ENCODE measurements at places on chromosomes 6 and 20.

GRCh38 chr6:71496018-71496721 lies 207.6 kb downstream of the OGFRL1 start:
- DNase-seq: no peak

DNA sequence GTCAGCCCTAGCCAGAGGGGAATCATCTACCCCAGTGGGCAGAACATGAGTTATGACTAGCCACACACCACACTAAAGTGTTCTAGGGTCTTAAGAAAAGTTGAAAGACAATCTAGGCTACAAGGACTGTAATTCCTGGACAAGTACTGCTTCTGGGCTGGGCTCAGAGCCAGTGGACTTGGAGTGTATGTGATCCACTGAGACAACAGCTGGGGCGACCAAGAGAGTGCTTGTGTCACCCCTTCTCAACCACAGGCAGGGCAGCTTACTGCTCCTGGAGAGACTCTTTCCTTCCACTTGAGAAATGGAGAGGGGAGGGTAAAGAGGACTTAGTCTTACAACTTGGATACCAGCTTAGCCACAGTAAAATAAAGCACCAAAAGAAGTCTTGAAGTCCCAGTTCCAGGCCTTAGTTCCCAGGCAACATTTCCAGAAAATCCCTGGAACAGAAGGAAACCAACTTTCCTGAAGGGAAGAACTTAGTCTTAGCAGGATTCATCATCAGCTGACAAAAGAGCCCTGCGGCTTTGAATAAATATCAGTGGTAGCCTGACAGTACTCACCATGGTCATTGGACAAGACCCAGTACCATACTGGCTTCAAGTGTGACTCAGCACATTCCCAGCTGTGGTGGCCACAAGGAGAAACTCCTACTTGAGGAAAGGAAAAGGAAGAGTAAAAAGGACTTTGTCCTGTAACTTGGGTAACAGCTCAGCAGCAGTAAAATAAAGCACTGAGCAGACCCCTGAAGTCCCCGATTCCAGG lies 355.1 kb upstream of the ADGRB3 start:
- DNase-seq: peak; percentile 31

DNA sequence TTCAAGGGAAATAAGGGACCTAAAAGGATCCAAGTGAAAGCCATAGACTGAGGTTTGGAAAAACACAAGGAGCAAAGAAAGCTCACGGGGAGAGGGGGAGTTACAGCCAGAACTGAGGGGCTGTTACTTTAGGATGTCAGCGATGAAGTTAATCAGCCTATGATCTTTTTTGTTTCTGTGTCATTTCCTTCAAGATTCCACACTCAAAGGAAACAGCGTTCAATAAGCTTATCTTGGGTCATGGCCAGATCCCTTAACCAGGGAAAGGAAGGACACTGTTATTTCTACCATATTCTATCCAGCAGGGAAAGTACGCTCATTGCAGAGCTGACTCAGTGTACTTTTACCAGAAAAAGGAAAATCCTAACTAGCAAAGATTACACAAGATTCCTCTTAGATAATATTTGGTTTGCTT lies 132.8 kb downstream of the PFDN4 start:
- no peak for DNase-seq

GRCh38 chr6:21381331-21381963 lies 212.1 kb upstream of the SOX4 start:
- no peak for DNase-seq

- peak; percentile 77 for DNase-seq
Observed at GRCh38 chr20:8443464-8444072, 311.5 kb downstream of the PLCB1 start.

DNA sequence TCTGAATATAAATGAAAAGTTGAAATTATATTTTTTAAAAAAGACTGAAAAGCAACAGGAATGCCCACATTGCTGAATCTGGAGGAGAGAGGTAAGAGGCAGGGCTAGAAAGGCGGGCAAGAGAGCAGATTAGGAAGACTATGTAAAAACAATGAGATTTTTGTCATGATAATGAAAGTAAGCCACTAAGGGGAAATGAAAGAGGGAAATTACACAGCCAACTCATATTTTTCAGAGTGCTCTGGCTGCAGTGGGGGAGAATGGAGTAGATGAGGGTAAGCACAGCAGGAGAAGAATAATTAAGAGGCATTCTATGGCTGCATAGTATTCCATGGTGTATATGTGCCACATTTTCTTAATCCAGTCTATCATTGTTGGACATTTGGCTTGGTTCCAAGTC lies 281.9 kb downstream of the PKHD1 start:
- no peak for DNase-seq

DNA sequence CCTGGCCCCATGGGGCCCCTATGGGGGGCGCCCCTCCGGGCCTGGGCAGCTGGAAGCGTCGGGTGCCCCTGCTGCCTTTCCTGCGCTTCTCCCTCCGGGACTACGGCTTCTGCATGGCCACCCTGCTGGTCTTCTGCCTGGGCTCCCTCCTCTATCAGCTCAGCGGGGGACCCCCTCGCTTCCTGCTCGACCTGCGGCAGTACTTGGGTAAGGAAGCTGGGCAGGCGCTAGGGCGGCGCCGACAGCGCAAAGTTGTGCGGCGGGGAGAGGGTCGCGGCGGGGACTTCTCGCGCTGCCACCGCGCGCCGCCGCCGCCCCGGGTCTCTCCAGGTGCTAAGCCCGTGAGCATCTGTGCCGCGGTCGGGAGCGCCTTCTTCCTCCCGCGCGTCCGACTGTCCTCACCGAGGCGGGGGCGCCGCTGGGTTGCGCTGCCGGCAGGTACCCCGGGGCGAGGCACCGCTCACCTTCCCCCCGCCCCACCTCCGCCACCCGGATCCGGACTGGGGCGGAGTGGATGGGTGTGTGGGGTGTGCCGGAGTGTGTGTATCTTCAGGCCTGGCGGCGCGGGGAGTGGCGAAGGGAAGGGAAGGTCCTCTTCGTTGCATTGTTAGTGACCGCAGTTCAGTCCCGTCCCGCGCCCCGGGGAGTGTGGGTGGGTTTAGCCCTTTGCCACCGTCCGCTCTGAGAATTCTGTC lies 788 bp downstream of the UST start:
- DNase-seq: peak; percentile 93

All from endodermal cell (in vitro differentiated cells).